Tongue (tissue), 3 donors: ENCODE measurements at places on chromosomes 2 and 18.

GRCh38 chr2:218432676-218433365, 13.9 kb downstream of the VIL1 start:
- no peak for DNase-seq

GRCh38 chr2:220736778-220737177, 835.3 kb downstream of the EPHA4 start:
- DNase-seq: no peak

DNA sequence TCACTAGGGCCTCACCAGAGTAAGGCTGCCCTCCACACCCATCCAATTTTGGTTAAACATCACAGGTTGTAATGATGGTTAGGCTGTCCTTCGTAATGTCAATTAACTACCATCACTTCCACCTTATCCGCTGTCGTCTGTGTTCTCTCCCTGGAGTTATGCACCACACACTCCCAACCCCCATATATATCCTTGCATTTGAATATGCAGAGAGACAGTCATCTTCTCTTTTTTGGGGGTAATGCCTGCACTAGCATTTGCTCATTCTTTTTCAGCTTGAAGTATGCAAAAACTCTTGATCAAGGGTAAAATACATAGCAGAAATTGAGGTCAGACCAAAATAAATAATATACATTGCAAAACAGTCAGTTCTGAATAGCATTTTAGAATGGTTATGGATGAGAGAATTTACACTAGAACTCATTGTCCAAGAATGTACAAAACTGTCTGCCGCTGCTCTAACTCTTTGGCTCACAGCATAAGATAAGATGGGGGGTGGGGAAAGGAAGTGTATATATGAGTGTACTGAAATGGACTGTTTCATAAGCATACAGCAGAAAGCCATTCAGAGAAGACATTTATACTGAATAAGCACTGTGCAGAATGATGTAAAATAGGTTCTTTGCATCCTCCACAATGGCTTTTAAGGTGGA, 397.8 kb upstream of the CHST9 start:
- no peak for DNase-seq

GRCh38 chr2:213723707-213724106, 439.4 kb downstream of the SPAG16 start:
- no peak for DNase-seq

DNA sequence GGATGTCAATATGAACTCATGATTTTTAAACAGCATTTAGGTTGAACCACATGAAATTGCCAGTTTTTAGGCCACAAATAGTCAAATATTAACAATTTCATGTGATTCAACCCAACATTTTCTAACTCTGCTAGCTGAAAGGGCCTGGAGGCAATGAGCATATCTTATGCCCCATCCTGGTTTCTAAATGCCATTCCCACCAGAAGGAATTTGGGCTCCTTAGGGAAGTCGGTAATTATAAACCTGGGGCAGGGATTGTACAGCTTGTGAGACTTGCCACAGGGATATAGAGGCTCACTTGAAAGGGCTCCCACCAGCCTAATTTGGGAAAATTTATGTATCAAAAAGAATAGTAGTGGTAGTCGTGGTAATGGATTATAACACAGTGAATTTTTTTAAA, 178.4 kb upstream of the ALPP start:
- no peak for DNase-seq

GRCh38 chr2:240789051-240789453, 31.0 kb downstream of the KIF1A start:
- no peak for DNase-seq

DNA sequence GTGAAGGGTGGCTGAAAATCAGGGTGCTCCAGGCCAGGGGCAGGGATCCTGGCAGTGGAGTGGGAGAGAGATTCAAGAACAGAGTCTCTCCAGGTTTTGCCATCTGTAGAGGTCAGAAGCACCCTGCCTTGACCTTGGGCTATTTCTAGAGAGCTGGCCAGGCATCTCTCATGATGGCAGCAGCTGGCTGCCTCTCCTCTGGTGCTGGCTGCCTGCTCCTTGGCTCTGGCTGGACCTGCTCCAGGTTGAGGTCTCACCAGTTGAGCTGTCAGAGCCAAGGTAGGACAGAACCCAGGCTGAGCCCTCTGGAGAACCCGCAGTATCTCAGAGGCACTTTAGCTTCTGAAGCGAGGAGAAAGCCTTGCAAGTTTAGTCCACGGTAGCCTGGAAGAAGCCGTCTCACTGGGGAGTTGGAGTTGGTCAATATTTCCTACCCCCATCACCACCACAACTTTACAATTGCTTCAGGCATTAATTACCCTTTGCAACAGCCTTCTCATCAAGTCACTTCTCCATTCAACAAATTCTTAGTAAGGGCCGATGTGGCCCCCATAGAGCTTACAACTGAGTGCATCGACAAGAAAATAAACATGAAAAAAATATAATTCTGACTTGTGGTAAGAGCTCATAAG, 25.6 kb downstream of the GNLY start:
- no peak for DNase-seq

- peak; percentile 90 for DNase-seq
Measured at GRCh38 chr2:215624423-215624829, 188.6 kb upstream of the FN1 start.
